CD4-positive, alpha-beta T cell treated with Interleukin-17A for 4 hours (primary cell): ENCODE measurements at places on chromosomes 4 and X.
A peak's percentile ranks its signal among the peaks of the same experiment; 100 is the strongest.

- no peak for DNase-seq
These were observed 208.9 kb upstream of the SLIT2 start for GRCh38 chr4:20042769-20043168.

DNA sequence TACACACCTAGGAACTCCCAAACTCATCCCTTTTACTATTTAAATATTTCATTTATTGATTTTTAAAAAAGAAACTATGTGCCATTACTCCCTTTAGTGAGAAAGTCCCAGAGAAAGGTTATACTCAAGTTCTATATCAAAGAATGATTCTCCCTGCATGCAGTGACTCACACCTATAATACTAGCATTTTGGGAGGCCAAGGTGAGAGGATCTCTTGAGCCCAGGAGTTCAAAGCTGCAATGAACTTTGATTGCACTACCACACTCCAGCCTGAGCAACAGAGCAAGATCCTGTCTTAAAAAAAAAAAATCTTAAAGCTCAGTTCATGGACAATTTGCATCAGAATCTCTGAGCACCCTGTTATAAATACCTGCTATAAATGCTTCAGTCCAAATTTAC, 9.2 kb upstream of the RBPJ start:
- no peak for DNase-seq

DNA sequence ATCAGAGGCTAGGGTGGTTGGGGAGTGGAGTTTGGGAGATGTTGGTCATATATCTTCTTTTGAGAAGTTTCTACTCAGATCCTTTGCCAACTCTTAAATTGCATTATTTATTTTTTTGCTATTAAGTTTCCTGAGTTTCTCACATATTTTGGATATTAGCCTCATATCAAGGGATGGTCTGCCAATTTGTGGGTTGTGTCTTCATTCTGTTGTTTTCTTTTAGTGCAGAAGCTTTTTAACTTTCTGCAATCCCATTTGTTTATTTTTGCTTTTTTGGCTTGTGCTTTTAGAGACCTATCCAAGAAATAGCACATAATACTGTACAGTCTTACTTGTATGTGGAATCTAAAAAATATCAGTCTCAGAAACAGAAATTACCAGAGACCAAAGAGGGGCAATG, 509.2 kb upstream of the HS3ST1 start:
- no peak for DNase-seq

GRCh38 chr4:143202824-143203223, 18.1 kb downstream of the USP38 start:
- no peak for DNase-seq

GRCh38 chr4:16133406-16133805, 49.6 kb upstream of the PROM1 start:
- no peak for DNase-seq

DNA sequence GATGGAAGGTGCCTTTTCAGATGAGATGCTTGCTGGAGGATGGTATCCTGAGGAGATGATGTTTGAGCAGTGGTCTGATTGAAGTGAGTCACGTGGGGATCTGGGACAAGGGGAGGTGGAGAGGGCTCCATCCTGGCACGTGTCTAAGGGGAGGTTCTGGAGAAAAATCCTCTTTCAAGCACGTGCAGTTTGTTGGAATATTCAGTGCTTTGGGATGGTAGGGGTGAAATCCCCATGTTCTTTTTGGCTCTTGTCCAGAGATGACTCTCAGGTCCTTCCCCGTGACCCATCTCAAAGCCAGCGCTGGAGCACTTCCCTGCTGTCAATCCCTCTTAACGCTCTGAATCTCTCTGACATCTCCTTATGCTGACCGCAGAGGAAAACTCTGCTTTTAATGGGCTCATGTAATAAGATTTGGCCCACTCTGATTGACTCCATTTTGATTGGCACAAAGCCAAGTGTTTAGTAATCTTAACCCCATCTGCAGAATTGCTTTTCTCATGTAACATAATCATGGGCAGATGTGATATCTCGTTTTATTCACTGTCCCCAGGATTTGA, 10.8 kb upstream of the KLKB1 start:
- no peak for DNase-seq

GRCh38 chrX:134659761-134660160, 1.5 kb upstream of the PLAC1 start:
- no peak for DNase-seq

- DNase-seq, result no peak
These were observed 146.3 kb upstream of the ATP6AP2 start for GRCh38 chrX:40434443-40434842.

GRCh38 chrX:101290957-101291603, at the start of gene TAF7L:
Gene TAF7L (minus strand): TSS chrX:101291334. CDS start chrX:101287543, 3,791 bp downstream.
- DNase-seq, result no peak

DNA sequence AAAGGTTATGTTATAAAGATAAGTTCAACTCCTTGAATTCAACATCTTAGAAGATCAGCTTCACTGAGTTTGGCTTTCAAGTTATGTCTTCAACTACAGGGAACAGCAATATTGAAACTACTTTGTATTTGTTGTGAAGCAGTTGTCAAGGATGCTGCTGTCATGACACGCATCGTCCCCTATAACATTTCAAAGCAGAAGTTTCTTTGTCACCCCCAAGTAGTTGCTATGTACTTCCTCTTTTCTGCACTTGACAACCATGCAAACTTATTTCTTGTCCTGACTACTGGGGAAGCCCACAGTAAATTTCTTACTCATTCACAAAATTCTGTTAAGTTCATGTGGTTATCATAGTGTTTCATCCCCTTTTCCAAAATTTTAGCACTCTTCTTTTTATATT, 14.3 kb downstream of the ANTXR2 start:
- peak; percentile 29 for DNase-seq

DNA sequence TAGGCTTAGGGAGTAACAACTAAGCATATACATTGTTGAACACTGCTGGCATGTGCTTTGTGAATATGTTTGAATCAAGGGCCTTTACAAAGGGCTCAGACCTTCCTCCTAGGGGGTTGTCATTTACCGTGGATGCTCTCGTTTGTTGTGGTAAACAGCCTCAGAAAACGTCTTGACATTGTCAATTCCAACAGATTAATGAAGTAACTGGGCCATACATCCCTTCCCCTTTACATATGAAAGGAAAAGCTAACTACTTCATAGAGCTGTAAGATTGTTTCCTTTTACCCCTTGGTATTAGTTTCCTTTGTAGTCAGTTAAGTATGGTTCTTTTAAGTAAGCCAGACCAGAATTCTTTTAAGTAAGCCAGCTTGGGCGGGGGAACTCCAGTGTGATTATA, 42.9 kb downstream of the FAT4 start:
- no peak for DNase-seq

GRCh38 chrX:148909758-148910157, 409.3 kb downstream of the AFF2 start:
- DNase-seq, result no peak

- no peak for DNase-seq
These were observed 104.6 kb downstream of the FBXW7 start for GRCh38 chr4:152431291-152431690.

GRCh38 chr4:85498068-85498733, 23.3 kb downstream of the ARHGAP24 start:
- no peak for DNase-seq

DNA sequence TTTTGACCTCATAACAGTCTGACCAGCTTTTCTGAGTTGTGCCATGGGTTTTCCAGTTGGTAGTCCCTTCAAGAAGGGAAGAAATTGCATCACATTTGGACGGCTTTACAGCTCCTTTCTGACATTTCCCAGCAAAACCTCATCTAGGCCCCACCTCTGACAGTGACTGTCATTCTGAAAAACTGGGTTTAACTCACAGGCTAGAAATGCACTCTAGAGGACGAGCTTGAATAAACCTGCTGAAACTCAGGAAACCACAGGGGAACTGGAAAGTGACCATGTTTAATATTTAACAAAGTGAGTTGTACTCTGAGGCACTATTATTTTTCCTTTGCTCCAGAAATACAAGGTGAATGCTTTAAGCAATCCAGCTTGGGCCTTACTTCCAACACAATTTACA, 434.3 kb upstream of the RASGEF1B start:
- DNase-seq, result no peak

GRCh38 chr4:1251773-1252066, 2.8 kb upstream of the CTBP1 start:
- no peak for DNase-seq

GRCh38 chr4:145540235-145540634, 58.6 kb downstream of the SMAD1 start:
- no peak for DNase-seq

- DNase-seq, result no peak
These were observed 66.9 kb downstream of the MFAP3L start for GRCh38 chr4:169959254-169959653.

DNA sequence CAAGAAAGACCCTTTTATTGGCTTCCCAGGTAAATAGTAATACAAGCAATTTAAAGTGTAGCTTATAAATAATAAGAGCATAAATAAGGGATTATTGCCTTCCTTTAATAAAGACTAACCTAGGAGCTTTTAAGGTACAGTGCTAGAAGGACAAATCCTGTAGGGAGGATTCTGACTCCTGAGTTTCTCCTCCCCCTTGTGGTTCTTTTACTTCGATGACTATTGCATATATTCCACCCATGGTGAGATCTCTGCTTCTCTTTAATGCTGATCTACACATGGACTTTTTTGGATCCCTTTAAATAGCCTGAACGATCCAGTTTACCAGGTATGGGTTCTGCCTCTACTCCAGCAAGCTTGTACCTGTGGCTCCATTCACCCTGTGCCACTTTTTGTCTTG, 2.5 kb downstream of the GALNT7 start:
- no peak for DNase-seq

- no peak for DNase-seq
These were observed 194.9 kb downstream of the HS6ST2 start for GRCh38 chrX:132763528-132763927.

DNA sequence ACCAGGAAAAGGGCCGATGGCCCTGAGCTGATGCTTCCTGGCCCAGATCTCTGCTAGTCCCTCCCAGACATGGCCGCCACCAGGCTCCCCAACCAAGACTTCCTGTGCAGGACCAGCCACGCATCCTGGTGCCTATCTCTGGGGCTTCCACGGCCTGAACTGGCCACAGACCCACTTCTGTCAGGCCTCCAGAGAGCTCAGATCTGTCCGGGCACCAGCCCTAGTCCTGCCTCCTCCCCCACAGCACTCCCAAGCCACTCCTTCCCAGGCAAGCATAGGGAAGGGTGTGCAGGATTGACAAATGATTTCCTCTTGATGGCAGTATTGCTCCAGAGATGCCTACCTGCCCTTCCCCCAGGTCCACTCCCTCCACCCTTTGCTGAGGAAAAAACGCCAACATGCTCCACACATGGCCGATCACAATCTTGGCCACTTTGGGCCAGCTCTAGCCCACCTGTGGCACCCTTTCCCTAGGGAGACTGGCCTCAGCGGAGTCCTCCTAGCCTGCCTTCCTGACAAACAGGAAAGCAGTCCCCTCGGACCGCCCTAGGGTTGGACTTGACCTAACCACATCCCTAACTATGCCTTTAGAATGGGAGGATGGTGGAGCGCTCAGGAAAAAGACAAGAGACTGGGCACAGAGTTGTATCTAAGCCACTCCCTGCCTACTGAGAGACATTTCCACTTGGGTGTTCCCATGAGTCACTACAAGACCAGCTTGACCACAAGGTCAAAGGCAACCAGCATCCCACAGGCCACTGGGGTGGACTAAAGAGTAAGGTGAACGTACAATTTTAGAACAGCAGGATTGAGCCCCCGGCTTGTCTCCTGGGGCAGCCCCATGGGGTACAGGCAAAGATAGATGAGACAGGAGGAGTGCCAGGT, 277.5 kb upstream of the AGTR2 start:
- peak; percentile 63 for DNase-seq

- no peak for DNase-seq
These were observed 181.0 kb downstream of the GPAT3 start for GRCh38 chr4:83716874-83717273.

DNA sequence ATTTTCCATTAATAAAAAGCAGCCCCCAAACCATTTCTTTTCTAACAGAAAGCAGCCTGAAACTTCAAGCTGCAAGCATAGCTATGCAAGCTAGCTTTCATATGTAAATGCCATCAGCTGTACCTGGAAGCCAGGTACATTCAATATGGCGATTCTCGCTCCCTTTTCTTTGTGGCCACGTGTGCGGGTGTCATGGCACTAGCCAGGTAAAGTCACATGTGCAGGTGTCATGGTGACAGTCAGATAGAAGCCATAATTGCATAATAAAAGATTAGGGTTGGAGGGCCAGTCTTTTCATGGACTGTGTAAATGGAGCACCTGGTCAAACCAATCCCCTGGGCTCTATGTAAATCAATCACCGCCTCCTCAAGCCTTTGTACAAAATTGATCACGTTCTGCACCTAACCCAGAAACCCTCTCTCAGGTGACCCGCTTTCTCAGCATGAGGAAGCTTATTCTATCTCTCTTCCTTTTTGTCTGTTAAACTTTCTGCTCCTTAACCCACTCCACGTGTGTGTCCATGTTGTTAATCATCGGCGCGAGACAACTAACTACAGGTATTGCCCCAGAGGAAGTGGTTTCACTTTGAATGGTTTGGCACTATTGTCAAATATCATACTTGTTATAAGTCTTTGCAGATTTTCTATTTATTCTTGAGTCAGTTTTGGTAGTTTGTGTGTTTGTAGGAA, 18.0 kb upstream of the RHOXF2 start:
- DNase-seq, result no peak

- DNase-seq, result no peak
These were observed 4.2 kb downstream of the HDAC6 start for GRCh38 chrX:48806081-48806480.

DNA sequence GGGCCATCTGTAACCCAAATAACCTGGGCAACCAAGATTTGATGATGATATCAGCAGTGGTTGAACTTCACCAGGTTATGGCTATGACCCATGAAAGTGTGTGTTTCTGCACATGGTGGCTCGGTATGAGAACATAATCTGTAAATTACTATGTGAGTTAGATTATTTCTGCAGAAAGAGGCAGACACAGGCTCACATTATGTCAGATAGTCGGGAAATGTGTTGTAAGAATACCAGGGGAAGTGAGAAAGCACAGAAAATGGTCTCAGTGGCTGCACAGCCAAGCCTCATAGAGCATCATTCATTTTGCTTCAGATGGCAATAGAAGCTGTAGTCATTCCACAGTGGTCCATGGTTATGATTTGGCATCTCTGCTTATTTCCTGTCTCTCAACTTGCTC, 63.0 kb upstream of the RBPJ start:
- no peak for DNase-seq

GRCh38 chr4:128630871-128631270, 178.6 kb upstream of the JADE1 start:
- no peak for DNase-seq
